GM13976 (cell line): ENCODE measurements at places on chromosomes 5 and 9.
A peak's percentile ranks its signal among the peaks of the same experiment; 100 is the strongest.

DNA sequence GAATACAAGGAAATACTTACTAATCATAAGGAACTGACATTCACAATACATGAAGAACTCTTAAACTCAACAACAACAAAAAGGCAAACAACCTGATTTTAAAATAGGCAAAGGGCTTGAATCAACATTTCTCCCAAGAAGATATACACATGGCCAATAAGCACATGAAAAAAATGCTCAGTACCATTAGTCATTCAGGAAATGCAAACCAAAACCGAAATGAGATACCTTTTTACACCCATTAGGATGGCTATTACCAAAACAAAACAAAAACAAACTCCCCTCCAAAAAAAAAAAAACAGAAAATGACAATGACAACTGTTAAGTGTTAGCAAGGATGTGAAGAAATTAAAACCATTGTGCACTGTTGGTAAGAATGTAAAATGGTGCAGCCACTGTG is 104.1 kb upstream of the ZNF462 start:
- DNase-seq = no peak

GRCh38 chr5:143120460-143121134 is 282.9 kb downstream of the NR3C1 start:
- DNase-seq = no peak

- no peak for DNase-seq
Measured at GRCh38 chr5:58800356-58800755, 217.5 kb downstream of the RAB3C start.

DNA sequence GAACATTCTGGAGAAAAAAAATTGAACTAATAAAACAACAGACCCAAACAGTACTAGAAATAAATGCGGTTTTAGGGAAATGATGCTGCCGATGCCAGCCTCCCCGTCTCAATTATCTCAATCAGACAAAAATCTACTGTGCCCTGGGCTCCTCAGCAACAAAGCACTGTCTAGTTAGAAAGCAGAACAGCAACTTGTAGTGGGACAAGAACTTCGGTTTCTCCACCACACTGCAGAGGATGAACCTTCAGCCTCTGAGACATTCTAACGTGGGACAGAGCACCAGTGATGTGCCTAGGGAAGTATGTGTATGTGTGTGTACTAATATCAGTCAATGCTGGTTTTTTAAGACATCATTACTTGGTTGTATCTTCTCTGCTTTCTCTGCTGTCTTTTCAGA is 11.1 kb upstream of the CAST start:
- DNase-seq = no peak

- no peak for DNase-seq
Measured at GRCh38 chr5:34639852-34640626, 16.1 kb upstream of the RAI14 start.

- DNase-seq = no peak
Measured at GRCh38 chr9:9783711-9784110, 829.1 kb downstream of the PTPRD start.

DNA sequence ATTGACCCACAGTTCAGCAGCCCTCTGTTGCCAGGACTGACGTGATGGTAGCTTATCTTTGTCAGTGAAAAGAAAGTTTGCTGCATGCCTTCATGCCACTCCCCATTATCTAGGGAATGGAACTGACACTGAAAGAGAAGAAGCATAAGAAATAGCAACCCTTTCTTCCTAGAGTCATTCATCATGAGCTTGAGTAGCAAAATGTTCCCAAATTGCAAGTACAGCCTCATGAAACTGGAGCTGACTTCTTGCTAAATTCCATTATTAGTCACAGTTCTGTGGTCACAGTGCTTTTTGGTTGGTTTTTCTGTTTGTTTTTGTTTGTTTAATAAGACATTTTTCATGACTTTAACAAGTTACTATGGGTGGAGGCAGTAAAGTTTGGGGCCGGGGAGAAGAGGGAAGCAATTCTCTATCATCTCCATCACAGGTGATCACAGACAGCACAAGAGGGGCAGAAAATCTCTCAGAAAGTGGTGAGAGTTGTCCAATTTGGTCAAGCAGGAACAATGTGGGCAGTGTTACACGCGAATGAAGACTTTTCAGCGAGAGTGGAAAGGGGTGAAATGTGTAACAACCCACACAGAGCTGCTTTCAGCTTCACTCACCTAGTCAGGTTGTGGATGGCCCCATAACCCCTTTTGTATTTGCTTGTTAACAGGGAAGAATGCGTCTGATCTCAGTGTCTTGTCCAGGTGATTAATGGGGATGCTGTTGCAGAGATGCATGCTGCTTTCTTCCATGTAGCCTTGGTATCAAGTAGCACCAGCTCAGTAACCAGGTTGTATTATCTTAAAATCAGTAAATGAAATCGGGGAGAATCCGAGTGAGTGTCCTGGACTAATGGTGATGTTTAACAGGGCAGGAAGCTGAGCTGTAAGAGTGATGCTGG is 440.4 kb downstream of the DMRT2 start:
- peak; percentile 36 for DNase-seq

GRCh38 chr5:103467831-103468230 is 94.8 kb downstream of the NUDT12 start:
- DNase-seq = no peak

- DNase-seq = no peak
Measured at GRCh38 chr9:136949239-136949816, 2.7 kb upstream of the LCN12 start.

DNA sequence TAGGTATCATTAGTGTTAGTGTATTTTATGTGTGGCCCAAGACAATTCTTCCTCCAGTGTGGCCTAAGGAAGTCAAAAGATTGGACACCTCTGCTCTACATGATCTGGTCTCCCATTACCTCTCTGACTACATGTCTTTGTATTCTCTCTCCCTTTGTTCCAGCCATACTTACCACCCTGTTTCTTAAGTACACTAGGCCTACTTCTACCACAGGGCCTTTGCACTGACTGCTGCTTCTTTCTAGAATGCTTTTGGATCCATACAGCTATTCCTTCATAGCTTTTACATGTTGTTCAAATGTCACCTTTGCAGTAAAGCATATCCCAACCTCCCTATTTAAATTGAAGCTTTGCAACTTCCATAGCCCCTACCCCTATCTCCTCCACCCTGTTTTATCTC is 5.4 kb downstream of the XRCC4 start:
- DNase-seq = no peak

DNA sequence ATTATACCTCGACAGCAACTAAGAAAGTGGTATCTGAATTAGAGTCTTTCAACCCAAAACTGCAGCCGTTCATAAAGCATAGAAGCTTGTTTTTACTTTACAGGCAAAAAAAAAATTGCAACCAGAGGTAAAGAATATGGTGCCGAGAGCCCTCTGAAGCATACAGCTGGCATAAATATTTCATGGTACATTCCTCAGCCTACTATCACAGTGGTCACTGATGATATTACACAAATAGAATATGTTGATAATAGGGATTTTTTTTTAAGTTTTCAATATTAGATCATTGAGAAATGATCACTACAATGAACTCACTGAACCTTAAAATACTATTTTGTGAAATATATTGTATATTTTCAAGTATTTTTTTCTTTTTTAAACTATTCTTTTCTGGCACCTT is 6.2 kb upstream of the SMC2 start:
- DNase-seq = no peak

DNA sequence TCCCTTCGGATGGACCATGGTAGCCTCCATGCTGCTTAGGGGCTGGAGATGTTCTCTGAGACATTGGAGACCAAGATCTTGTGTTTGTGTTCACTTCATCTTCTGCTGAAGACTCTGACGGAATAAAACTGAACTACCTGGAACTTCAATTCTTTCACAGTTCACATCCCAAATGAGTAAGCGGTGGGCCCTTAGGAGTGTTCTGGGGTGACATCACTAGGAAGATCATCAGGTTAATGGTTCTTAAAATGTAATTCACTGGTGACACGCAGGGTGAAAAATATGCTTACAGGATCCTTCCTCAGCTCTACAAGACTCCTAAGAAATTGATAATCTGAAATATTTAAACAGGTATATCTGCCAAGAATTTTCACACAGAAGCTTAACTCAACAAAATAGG is 561.5 kb downstream of the SEMA5A start:
- DNase-seq = no peak
